Glomerular endothelial cell (primary cell): ENCODE measurements at places on chromosomes 16 and 17.

DNA sequence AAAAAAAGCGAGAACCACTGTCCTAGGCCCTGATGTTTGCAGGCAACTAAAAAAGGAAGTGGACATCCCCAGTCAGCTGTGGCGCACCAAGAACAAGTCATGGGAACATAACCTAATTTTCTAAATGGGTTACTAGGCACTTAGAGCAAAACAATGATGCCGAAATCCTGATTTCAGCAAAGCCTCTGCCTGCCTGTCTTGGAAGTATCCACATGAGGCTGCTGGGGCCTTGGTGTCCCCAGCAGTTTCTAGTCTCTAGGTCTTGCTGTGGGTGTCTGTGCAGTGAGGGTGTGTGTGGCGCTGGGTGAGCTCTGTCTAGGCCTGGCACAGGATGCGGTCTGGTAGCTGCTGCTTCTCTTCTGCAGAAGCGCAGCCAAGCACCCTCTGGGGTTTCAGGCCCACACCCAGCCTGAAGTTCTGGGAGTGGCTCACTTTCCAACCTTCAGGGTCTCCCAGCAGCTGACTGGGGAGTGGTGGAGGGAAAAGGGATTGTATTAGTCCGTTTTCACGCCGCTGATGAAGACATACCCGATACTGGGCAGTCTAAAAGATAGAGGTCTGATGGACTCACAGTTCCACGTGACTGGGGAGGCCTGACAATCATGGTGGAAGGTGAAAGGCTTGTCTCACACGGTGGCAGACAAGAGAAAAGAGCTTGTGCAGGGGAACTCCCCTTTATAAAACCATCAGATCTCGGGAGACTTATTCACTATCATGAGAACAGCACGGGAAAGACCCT lies 21.1 kb downstream of the STH start:
- DNase-seq = no peak

DNA sequence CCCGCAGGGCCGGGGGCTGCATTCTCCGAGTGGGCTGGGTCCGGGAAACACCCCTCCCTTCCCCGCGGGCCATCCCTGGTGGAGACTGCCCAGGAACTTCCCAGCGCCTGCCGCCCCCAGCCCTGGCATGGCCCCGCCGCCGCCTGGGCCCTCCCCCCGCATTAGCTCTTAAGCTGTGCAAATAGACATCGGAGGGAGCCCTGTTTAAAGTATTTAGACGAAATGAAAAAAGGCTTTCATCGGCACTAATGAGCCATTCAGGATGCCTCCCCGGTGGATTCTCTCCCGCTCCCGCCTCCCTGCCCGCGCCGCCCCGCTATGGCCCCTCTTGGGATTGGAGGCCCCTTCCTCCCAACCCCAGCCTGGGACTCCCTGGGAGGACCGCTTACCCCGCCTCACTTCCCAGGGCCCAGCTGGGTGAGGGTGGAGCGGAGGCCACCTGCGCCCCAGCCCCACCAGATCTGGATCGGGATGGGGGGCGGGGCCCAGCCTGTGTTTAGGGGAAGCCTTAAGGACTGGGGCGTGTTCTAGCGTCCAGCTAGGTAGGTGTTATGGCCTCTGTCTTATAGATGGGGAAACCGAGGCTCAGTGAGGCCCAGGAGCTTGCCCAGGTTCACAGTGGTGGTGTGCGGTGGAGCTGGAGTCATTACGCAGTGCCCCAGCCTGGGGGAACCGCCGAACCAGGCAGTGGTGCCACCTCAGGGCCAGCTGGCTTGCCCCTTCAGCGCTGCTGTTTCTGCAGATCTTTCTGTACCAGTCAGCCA lies 19.7 kb downstream of the SEZ6 start:
- DNase-seq = no peak

GRCh38 chr16:9123871-9124270 lies 32.4 kb downstream of the HAPSTR1 start:
- DNase-seq = no peak

- no peak for DNase-seq
Observed at GRCh38 chr17:76611758-76612157, 26.1 kb upstream of the ST6GALNAC2 start.

GRCh38 chr17:8898126-8898525 lies 30.7 kb upstream of the PIK3R6 start:
- no peak for DNase-seq

- DNase-seq = no peak
Observed at GRCh38 chr17:32882029-32882428, 5.1 kb upstream of the MYO1D start.

GRCh38 chr17:45090711-45091110 lies 29.6 kb downstream of the NMT1 start:
- no peak for DNase-seq

DNA sequence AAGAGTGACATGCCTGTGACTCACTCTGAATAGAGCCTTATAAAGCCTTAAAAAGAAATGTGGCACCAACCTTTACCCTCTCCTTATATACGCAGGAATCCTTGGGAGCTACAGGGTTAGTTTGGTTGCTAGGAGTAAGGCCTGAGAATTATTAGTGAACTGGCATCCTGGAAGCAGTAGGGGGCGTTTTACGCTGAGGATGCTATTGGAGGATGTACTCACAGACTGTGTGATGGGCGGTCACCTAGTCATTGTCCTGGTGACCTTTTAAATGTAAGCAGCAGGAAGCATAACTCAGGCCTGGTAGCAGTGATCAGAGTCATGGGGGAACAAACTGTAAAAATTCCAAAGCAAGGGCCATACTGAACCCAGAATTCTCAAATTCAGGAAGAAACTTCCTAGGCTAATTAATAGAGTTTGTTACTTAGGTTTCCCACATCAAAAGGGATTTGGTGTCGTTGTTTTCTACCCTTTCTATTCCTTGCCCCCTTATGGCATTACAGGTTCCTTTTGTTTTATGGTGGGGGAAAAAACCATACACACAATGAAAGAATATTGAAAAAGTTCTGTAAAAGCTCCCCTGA lies 153.8 kb downstream of the SNX11 start:
- DNase-seq = no peak

DNA sequence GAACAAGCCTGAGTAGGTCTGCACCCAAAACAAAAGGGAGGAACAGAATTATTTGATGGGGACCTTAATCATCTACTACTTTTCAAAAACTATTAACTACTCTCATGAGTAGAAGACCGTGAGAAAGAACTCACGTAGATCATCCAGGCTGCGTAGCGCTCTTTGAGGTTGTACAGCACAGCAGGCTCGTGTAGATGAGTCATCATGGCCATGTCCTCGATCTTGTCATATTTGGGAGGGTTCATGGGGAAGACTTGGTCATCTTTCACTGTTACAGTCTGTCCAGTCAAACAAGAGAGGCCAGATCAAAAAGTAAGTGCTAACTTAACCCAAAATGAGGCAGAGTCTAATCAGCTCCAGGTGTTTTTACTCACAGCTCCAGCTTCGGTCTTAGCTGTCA lies 2.3 kb downstream of the MYH1 start:
- DNase-seq = no peak

DNA sequence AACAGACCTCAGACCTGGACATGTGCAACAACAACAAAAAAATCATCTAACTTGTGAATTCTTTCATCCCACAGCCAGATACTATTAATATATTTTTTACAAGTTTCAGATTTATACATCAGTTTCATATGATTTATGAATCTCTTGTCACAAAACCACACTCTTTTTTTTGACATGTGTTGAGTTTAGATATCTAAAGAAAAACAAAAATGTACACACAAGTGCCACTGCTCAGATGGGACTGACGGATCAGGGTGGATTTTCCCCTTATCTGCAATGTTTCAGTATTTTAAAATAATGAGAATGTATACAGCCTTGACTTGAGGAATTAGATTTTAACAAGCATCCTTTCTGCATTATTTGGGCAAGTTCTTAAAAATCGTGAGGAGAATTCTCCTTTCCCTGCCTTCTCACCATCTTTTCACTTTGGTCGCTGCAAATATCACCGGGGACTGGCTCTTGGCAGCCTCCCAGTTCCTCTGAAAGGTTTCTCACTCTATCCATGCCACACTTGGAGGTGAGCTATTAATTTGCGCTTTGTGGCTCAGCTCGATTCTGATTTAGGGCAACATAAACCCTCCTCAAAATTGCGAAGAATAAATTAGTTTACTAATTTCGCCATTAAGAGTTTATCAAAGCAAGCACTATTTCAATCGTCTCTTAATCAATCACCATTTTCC lies 225.7 kb downstream of the XYLT1 start:
- DNase-seq = no peak

- DNase-seq = no peak
Observed at GRCh38 chr16:48284772-48285409, 37.6 kb upstream of the ABCC11 start.

GRCh38 chr16:18789850-18790706 lies at the start of gene RPS15A:
TSS of gene RPS15A (minus strand) at chr16:18790334. CDS start at chr16:18789113, 1,221 bp downstream.
- DNase-seq = peak; percentile 91

- DNase-seq = no peak
Observed at GRCh38 chr17:47883589-47884426, 12.2 kb upstream of the SP2 start.

- DNase-seq = no peak
Observed at GRCh38 chr16:77271532-77272426, 72.6 kb downstream of the SYCE1L start.

GRCh38 chr16:50500171-50500874 lies 47.9 kb upstream of the NKD1 start:
- DNase-seq = no peak

- no peak for DNase-seq
Observed at GRCh38 chr17:39243155-39243554, 17.4 kb upstream of the STAC2 start.

DNA sequence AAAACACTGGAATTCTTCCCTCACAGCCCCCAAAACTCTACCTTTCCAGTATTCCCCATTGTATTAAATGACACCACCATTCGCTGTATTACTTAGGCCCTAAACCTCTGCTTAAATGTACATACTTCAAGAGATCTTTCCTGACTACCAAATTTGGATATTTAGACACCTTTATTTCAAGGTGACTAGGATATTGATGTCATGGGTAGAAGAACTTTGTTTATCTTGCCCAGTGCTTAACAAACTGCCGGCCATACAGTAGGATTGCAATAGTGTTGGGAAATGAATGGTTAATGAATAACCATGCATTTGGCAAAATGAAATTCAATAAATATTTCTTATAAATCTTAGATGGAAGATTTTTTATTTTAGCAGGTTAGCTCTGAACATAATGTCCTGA lies 86.2 kb upstream of the CA10 start:
- no peak for DNase-seq

DNA sequence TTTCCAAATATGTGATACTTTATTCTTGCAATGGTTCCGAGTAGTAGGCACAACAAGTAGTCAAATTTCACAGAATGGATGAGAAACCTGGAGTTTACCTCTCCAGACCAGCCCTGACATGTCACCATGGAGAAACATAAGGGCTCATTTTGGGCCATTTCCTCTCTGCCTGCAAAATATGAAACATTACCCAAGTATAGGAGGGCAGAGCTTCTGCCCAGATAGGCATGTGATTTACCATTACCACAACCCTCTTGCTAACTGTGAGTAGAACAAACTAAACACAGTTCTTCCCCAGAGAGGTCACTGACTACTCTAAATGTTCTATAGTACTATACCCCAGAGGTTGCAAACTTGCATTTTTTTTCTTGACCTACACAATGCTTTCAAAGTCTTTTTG lies 15.7 kb upstream of the KPNB1 start:
- no peak for DNase-seq

- DNase-seq = no peak
Observed at GRCh38 chr17:31433811-31434726, 42.6 kb downstream of the RAB11FIP4 start.

- no peak for DNase-seq
Observed at GRCh38 chr17:80028030-80028429, 7.6 kb downstream of the TBC1D16 start.

GRCh38 chr17:73354423-73355284 lies 42.9 kb upstream of the CDC42EP4 start:
- no peak for DNase-seq

- no peak for DNase-seq
Observed at GRCh38 chr17:48725004-48725287, 2.0 kb downstream of the PRAC2 start.

- no peak for DNase-seq
Observed at GRCh38 chr16:68993456-68993855, 112.0 kb upstream of the HAS3 start.

DNA sequence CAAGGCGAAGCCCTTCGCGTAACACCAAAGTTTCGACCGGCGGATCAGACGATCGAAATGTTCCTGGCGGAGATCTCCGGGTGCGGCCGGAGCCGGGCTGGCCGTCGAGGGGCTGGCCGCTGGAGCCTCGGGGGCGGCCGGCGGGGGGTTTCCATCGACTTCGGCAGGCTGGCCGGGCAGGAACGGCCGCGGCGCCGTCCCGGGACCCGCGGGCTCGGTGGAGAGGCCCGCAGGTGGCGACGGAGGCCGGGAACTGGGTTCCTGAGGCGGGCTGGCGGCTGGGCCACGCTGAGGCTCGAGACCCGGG lies 1.1 kb downstream of the EPOP start:
- DNase-seq = no peak

GRCh38 chr17:71335212-71335611 lies 785.6 kb upstream of the SOX9 start:
- no peak for DNase-seq

DNA sequence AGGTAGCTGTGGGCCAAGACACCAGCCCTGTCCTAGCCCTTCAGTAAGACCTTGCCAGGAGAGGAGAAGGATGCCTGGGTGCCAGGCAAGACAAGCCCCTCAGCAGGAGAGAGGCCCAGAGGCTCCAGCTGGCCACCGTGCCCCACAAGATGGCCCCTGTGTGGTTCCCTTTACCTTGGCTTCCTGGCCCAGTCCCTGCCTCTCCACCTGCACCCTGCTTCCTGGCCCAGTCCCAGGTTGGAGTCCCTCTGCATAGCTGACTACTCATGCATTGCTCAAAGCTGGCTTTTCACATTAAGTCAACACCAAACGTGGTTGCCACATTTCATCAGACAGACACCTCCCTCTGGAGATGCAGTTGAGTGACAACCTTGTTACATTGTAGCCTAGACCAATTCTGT lies 4.0 kb downstream of the SYNGR3 start:
- no peak for DNase-seq

- DNase-seq = no peak
Observed at GRCh38 chr17:31462261-31462660, 70.8 kb downstream of the RAB11FIP4 start.

DNA sequence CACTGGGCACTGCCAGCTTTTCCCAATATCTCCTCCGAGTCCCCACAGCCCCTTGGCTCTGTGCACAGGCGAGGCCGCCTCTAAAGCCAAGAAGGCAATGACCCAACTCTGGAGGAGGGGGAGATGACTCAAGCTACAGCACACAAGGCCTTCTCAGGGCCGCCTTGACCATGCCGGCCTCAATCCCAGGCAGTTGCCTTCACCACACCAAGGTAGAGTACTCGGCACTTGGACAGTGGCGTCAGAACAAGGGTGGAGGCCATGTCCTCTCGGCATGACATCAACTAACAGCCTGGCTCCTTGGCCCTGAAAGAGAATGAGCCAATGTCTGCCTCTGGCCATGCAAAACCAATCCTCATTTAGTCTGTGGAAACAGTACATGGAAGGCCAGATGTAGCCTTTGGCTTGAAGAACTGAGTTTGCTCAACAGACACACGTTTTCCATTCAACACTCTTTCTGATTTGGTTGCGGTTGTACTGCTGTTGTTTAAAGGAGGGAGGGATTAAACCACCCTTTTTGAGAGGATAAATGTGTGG lies 139.6 kb downstream of the XYLT1 start:
- no peak for DNase-seq
